ENCODE measurements at places on chromosomes 16 and 17. TPM values are rescaled to one million over a fixed set of nuclear protein-coding genes. Genes with fewer than 3 reads are reported as not detected.

Gene OR2C1
- total RNA-seq: 0.09 TPM

Gene TBC1D3I
- 0.28 TPM for total RNA-seq

Gene KRTAP2-2
- total RNA-seq: not detected

Gene MMP28
- total RNA-seq: 2.6 TPM

Gene KCNG4
- total RNA-seq: not detected

Gene ACSM5
- not detected for total RNA-seq

Gene CMC2
- total RNA-seq: 35.9 TPM

All from smooth muscle cell of bladder (primary cell).